ENCODE measurements at places on chromosomes 1 and 21.

DNA sequence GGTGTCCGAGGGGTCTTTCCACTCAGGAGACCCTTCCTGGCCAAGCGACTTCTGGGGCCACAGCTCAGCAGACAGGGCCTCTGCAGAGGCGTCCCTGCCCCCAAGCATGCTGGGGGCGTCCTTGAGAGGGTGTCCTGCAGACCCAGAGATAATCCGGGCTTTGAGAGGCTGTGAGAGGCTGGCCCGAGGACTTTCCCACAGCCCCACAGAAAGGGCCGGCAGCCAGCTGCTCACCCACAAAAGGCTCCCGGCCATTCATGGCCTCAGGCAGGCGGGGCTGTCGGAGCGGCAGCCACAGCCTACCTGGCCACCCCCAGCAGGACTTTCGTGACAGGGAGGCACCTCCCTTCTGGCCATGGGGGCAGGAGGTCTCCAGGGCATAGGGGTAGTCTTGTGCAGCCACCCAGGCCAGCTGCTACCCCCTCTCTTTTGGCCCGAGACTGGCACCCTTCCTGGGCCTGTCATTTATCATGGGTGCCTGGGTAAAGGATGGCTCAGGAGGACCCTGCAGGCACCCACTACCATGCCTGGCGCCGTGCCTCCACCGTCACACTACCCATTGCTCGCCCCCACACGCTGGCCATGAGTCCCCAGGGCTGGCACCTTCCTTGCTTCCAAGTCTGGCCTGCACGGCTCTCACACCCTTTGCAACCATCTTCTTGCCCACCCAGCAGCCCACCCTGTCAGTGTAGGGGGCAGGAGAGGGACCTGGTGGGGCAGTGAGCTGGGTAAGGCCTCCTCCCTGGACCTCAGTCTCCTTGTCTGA is 11.1 kb upstream of the TNFRSF14 start:
- DNase-seq, result no peak

GRCh38 chr1:8211883-8212579 is 105.9 kb upstream of the SLC45A1 start:
- no peak for DNase-seq

DNA sequence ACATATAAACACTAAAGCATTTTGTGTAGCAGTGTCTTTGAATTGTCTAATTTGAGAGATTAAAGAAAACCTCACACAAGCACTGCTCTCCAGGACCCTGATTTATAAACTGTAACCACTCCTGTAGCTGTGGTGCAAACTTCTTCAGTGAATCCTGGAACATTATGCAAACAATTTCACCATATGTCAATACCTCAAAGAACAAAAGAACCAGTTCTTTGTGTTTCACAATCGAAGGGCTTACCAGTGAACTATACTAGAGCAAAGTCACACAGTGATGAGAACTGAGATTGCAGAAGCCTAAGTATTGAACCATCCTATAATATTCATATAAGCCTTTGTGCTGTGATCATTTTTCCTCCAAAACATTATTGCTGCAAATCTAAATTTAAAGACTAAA is 21.5 kb downstream of the DPH5 start:
- DNase-seq, result no peak

DNA sequence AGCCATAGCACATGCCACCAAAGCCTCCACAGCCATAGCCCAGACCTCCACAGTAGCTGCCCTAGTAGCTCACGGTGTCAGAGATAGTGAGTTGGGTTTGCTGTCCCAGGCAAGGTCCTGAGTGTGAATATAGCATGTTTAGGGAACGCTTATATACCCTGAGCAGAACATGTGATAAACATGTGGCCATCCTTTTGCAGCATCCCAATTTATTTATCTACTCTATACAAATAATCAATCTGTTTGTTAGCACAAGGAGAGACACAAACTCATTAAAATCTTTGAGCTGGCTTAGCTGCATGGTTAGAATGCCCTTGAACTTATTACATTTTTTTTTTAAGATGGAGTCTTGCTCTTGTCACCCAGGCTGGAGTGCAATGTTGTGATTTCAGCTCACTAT is at the start of gene KRTAP19-2:
TSS of gene KRTAP19-2 (minus strand) at position 101 of the 400 bp plus-strand sequence. CDS start at position 13, 88 bp downstream.
- no peak for DNase-seq

GRCh38 chr1:84736944-84737343 is 46.7 kb upstream of the SSX2IP start:
- no peak for DNase-seq

- no peak for DNase-seq
Measured at GRCh38 chr1:153546371-153546770, 765 bp upstream of the S100A4 start.

DNA sequence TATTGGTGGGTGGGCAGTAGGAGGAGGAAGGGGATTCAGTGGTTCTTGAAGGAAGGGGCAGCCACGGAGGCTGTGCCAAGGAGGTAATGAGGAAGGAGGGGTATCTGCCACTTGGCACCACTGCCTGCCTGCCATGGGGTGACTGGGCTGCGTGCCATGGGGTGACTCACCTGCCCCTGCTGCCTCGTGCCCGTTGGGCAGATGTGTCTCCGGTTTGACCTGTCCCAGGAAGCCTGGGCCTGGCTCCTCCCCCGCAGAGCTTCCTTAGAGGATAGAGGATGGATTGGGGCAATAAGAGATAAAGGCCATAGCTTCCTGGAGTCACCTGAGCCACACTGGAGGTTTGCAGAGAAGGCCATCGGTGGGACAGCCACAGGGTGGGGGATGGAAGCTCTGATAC is 1.7 kb downstream of the PADI3 start:
- no peak for DNase-seq

DNA sequence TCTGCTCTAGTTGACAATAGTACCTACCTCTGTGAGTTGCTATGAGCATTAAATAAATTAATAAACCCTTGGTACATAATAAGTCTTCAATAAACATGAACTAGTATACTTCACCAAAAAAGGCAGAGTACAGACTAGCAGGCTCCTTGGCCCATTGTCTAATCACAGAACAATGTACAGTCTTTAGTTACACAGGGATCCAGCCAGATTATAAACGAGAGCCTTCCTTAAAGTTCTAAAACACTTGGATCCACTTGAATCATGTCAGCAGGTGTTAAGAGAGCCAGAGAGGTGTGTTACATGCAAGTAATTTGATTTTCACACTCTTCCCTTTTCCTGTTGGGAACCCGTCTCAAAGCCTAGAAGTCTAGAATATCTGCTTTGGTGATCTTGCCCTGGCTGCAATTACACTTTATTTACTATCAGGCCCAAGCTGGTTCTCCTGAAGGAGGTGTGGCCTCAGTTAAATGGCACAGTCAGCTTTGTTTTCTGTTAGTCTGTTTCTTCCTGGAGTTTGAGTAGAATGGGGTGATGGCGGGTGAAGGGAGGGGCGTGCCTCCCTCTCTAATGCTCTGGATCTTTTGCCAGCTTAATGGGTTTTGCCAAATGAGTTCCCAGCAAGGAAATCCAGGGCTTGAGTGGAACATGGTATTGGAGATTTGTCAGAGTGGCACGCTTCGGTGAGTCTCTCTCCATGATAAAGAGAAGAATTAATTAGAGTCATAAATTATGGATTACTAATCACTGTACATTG is 570.9 kb upstream of the CAMK1G start:
- no peak for DNase-seq

GRCh38 chr1:1060281-1061000 is 13.7 kb downstream of the RNF223 start:
- no peak for DNase-seq

GRCh38 chr1:151156515-151156819 is at the start of gene TNFAIP8L2:
TNFAIP8L2 (plus strand) TSS chr1:151156649; CDS start chr1:151158698, 2,049 bp downstream.
- DNase-seq, result peak; percentile 76

DNA sequence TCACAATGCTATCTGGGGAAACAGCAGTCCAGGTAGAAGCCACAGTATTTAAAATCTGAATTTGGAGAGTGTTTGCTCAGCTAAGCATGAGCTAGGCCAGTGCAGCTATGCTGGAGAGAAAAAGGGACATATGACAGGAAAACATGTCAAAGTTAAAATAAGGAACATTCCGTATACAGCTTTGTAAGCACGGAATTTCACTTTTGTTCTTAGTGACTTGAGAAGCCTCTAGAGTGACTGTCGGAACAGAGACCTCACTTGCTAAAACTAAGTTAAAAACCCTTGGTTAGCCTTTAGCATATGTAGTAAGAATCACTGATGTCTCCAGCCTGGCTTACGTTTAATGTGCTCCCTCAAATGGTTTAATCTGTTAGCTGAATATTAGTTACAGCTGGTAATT is 661.7 kb downstream of the KCNT2 start:
- DNase-seq, result no peak

DNA sequence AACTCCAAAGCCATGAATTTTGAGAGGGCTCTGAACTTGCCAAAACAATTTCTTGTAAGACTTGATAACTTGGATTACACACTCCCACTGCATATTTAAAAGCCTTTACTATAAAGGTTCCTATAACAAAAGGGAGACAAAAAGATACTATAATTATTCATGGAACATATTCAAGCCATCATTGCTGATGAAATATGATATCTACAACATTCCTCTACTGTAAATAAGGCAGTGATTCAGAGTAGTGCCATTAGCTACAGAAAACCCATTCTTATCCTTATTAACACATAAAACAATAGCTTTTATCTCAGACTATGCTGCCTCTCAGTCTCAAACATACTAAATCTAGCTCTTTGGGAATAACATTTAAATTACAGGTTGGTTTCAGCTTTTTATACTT is 675.5 kb upstream of the CXADR start:
- DNase-seq, result no peak

- DNase-seq, result no peak
Measured at GRCh38 chr1:82907313-82907712, 1091.6 kb downstream of the TTLL7 start.

DNA sequence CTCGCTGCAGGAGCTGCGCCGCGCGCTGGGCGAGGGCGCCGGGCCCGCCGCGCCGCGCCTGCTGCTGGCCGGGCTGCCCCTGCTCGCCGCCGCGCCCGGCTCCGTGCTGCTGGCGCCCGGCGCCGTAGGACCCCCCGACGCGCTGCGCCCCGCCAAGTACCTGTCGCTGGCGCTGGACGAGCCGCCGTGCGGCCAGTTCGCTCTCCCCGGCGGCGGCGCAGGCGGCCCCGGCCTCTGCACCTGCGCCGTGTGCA is 730 bp downstream of the OLIG1 start:
- no peak for DNase-seq

- no peak for DNase-seq
Measured at GRCh38 chr1:207109004-207109403, 5.0 kb downstream of the C4BPA start.

- peak; percentile 41 for DNase-seq
Measured at GRCh38 chr1:28893403-28894102, 20.8 kb upstream of the EPB41 start.

DNA sequence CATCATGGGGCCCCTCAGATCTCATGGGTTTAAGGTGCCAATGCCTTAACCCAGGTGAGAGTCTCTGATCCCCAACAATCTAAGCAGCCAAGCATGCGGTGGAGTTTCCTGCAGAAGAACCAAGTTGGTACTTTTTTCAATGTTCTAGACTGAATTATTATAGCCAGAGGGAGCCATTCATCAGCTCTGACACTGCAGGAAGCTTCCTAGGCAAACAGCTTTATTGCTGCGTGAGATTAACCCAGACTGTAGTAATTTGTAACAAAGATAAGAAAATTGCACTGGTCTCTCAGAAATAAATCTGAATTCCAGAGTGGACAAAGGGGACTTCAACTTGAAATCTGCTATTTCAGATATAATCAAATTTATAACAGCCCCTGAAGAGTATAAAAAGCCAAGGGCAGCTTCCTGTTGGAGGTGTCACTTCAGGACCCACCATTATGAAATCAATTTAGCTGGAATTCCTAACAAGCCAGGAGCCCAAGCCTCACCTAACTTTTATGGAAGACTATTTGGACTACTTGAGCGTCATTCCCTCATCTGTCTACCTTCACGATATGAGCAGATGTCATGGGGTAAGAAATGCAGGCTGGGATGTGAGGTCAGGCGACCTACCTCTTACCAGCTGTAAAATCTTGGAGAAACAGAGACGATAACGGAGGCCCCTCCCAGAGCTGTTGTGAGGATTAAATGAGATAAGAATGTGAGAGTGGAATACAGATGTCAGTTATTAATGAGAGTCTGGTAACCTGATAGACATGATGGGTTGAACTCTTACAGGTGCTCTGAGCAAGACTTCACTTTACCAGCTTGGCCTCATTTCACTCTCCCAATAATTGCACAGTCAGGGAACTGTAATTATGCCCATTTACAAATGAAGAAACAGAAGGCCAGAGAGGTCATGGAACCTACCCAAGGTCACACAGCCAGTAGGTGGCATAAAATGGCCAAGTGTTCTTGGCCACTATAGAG is 135.1 kb downstream of the RRAGC start:
- no peak for DNase-seq

DNA sequence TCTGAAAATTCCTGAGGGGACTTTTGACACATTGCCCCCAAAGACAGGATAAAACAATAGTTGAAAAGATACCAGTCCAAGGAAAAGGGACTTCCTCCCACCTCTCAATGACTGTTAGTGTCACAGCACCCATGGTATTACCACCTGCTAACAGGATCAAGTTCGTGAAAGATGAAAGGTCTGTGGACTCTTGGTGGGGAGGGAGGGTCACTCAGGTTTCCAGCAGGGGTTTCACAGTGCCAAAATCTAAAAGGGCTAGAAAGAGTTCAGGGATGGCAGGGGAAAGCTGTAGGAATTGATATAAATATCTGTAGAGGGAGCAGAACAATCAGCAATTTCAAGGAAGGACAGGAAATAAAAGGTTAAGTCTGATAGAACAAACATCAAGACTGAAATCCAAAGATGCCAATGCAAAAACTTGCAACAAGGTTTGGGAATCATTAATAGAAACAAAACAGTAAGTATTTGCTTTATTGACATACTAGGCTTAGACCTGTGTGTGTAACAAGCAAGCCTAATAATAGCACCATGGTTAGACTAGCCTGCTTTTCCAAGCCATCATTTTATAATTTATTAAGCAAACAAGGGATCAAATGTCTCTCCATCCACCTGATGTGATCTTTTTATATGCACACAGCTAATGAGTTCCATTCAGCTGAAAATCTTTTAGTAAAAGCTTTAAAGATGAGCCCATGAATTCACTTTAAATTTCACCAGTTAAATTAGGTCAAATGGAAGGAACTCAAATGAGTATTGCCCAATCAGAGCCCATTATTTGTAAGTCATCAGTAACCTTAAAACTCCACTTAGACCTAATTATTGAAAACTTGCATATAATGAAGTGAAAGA is 3.7 kb downstream of the MCL1 start:
- DNase-seq, result peak; percentile 32

- no peak for DNase-seq
Measured at GRCh38 chr1:87720561-87720960, 391.9 kb downstream of the LMO4 start.

DNA sequence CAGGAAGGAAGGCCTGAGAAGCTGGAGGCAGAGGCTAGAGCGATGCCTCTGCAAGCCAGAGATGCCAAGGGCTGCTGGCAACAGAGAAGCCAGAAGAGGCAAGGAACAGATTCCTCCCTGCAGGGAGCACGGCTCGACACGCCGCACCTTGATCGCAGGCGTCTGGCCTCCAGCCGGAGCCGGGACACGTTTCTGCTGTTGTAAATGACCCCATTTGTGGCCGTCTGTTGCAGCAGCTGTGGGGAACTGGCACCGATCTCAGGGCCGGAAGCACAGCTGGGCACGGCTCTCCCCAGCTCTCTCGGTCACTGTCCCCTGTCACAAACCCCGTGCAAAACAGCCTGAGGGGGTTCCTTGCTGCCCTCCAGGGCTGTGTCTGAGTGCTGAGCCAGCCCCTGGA is 59.6 kb downstream of the SIK1 start:
- DNase-seq, result no peak

GRCh38 chr21:32547018-32547417 is 38.3 kb downstream of the TCP10L start:
- DNase-seq, result no peak
